ENCODE measurements at places on chromosomes 12 and 14. TPM values are rescaled to one million over a fixed set of nuclear protein-coding genes. Genes with fewer than 3 reads are reported as not detected.

MUCL1 gene
- total RNA-seq = not detected

DTX1 gene
- 0.26 TPM for total RNA-seq

ZNF891 gene
- 1.2 TPM for total RNA-seq

POTEG gene
- not detected for total RNA-seq

GNPTAB gene
- total RNA-seq = 49.7 TPM

CEBPE gene
- not detected for total RNA-seq

PMEL gene
- 0.26 TPM for total RNA-seq

ALX1 gene
- total RNA-seq = not detected

PLA2G1B gene
- not detected for total RNA-seq

OR4E2 gene
- total RNA-seq = not detected

IGF1 gene
- 1.3 TPM for total RNA-seq

PTPRO gene
- total RNA-seq = 0.33 TPM

ADAM21 gene
- 0.66 TPM for total RNA-seq

HAL gene
- 0.17 TPM for total RNA-seq

ZFHX2 gene
- 0.33 TPM for total RNA-seq

KRT82 gene
- total RNA-seq = not detected

HOXC5 gene
- total RNA-seq = not detected

CLEC2A gene
- total RNA-seq = not detected

CMA1 gene
- not detected for total RNA-seq

ART4 gene
- not detected for total RNA-seq

KRT83 gene
- total RNA-seq = not detected

TAS2R43 gene
- 0.99 TPM for total RNA-seq

MMP17 gene
- total RNA-seq = 10.8 TPM

MAP3K9 gene
- 0.17 TPM for total RNA-seq

LRFN5 gene
- total RNA-seq = 3.6 TPM

Measured in fibroblast of lung (primary cell).